Uterus (tissue), 4 donors: ENCODE measurements at places on chromosomes 12 and 14. TPM values are rescaled to one million over a fixed set of nuclear protein-coding genes. Genes with fewer than 3 reads are reported as not detected.

The KRT77 gene
- total RNA-seq: not detected

The EMC9 gene
- total RNA-seq: not detected

The FOXG1 gene
- not detected for total RNA-seq

The PKP2 gene
- total RNA-seq: 34.4 TPM

The P2RX7 gene
- total RNA-seq: 1.0 TPM

The EML5 gene
- total RNA-seq: 0.26 TPM

The NPFF gene
- not detected for total RNA-seq

The KLC1 gene
- 459 TPM for total RNA-seq

DNA sequence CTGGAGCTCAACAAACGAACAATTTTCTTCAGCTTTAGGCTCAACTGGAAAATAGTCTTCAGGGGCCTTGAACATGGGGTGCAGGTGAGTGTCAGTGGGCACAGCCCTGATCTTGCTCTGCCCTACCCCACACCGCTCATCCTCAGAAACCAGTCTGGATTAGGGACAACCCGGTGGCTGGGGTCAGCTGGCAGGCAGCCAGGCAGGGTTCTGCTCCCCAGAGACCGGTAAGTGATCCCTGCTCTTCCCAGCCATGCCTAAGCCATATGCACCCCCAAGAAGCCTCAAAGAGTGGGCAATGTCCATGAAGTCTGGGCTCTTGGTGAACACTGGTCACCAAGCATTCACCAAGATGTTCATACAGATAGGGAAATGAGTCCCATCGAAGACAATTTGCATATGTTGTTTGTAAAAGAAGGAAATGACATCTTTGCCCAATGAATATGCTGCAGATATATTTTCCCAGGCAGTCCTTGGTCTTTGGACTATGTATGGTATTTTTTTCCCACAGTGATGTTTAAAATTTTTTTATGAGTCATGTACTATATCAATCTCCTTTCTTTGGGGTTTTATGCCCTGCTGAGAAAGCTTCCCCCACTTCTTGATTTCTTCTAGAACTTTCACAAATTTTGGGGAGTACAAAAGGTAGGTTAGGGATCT, 63.9 kb upstream of the VASH1 start:
- DNase-seq: no peak
- H3K27me3 ChIP-seq: no peaks in the 10 kb centered on the region
- no peaks in the 10 kb centered on the region for H3K36me3 ChIP-seq
- no peak overlapping the region for H3K4me3 ChIP-seq

DNA sequence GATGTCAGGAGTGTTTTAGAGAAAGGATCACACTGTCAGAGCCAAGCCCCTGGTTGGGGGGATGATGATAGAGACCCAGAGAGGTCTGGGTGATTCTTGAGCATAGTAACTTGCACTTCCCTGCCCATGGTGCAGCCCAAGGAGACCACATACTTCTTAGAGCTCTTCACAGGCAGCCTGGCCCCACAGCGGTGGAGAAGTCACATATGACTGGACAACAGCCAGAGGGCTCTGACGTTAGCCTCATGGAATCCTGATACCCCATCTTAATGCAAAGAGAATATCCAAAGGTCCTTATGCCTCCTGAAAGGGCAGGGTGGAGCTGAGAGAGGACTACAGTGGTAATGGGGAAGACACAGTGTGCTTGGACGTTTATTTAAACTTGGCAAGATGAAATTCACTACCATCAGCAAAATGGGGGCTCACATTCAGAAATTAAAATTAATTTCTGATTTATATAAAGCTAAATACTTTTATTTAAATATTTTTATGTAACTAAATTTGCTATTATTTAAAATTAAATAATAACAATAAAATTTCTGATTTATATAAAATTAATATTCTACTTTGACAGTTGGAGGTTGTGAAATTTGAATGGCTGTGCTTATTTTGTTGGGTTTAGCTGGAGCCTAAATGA, 131.3 kb downstream of the KTN1 start:
- H3K36me3 ChIP-seq: no peaks in the 10 kb centered on the region
- DNase-seq: no peak
- H3K27me3 ChIP-seq: no peaks in the 10 kb centered on the region

DNA sequence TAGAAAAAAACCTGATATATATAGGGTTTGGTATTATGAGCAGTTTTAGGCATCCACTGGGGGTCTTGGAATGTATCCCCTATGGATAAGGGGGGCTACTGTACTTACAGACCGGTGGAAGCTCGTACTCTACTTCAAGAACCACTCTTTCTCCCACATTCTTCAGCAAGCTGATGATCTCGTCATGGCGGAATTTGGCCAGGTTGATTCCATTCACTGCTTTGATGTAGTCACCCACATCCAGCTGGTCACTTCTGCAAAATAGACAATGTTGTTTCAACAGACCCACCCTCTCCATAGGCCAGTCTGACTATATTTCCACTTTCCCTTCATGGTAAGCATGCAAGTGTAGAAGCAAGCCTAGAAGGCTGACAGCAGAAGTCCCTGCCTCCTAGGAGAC, 139.9 kb downstream of the GRIP1 start:
- H3K4me1 ChIP-seq: no peaks in the 10 kb centered on the region
- H3K27ac ChIP-seq: no peak overlapping the region
- no peak for DNase-seq

GRCh38 chr12:21773806-21774205, 700 bp downstream of the KCNJ8 start:
- H3K36me3 ChIP-seq: no peaks in the 10 kb centered on the region
- peak overlapping the region; percentile 93 for H3K27ac ChIP-seq
- H3K4me1 ChIP-seq: no peaks in the 10 kb centered on the region
- H3K27me3 ChIP-seq: no peaks in the 10 kb centered on the region
- peak overlapping the region; percentile 62 for H3K4me3 ChIP-seq
- no peak for DNase-seq

- H3K4me3 ChIP-seq: no peak overlapping the region
- peak overlapping the region; percentile 83 for H3K27ac ChIP-seq
- no peaks in the 10 kb centered on the region for H3K36me3 ChIP-seq
- peaks cover 21% of the 10 kb centered on the region for H3K4me1 ChIP-seq
Observed at GRCh38 chr12:64624035-64624434, 13.7 kb downstream of the RASSF3 start.

DNA sequence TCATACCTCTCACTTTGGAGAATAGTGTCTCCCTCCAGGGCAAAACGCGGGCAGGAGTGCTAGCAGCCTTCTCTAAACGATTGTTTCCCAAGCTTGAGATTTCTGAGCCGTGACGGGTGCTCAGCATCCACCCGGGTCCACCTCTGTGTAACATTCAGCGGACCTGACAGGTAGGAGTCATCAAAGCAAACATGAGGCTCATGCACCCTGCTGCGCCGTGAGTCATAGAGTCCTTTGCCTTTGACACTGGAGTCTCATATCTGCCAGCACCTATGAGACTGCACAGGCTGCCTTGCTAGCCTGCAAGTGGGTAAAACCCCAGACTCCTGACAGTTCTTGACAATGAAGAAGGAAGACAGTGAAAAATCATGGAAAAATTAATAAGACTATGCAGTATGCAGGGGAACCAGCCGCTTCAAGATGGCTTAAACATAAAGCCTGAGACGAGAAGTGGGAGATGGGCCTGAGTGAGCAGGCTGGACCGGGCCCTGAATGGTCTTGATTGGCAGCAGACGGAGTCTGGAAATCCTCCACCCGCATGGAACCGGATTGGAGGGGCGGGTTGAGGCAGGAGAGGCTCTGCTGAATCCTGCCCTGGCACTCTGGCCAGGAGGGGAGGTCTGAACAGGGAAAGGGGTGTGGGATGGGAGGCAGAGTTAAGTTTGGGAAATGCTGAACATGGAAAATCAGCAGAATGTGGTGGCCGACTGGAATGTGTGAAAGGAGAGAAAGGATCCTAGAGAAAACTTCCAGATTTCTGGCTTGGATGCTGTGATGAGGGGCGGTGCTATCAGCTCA, 54.2 kb downstream of the LGMN start:
- no peaks in the 10 kb centered on the region for H3K27me3 ChIP-seq
- H3K4me3 ChIP-seq: no peak overlapping the region
- no peaks in the 10 kb centered on the region for H3K36me3 ChIP-seq
- H3K27ac ChIP-seq: no peak overlapping the region

DNA sequence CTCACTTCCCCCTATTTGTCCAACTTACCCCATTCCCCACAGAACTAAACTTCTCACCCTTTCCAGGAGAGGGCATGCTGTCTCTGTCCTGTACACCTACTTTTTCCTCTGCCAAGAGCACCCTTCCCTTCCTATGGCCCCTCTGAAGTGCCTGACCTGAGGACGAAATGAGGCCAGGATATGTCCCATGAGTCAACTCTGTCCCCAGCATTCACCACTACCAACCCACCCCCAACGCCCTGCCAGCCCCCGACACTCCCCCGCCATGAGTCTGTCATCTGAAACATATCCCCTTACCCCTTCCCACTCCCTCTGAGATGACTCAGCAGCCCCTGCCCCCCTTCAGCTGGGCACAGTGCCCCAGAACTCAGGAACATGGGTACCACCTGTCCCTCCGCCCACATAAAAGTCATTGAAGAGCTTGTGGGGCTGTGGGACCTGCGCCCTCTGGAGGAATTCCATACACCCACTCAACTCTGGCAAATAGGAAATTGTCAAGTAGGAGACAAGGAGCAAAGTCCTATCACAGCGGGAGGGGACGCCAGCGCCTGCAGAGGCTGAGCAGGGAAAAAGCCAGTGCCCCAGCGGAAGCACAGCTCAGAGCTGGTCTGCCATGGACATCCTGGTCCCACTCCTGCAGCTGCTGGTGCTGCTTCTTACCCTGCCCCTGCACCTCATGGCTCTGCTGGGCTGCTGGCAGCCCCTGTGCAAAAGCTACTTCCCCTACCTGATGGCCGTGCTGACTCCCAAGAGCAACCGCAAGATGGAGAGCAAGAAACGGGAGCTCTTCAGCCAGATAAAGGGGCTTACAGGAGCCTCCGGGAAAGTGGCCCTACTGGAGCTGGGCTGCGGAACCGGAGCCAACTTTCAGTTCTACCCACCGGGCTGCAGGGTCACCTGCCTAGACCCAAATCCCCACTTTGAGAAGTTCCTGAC, 26.3 kb downstream of the ITGA7 start:
- H3K27ac ChIP-seq: no peak overlapping the region
- no peaks in the 10 kb centered on the region for H3K27me3 ChIP-seq
- H3K4me3 ChIP-seq: no peak overlapping the region
- H3K4me1 ChIP-seq: peaks cover 6% of the 10 kb centered on the region

- H3K27me3 ChIP-seq: no peaks in the 10 kb centered on the region
- DNase-seq: no peak
- H3K36me3 ChIP-seq: no peaks in the 10 kb centered on the region
- H3K4me3 ChIP-seq: no peak overlapping the region
- H3K4me1 ChIP-seq: no peaks in the 10 kb centered on the region
Observed at GRCh38 chr12:47419497-47419896, 286.3 kb downstream of the RPAP3 start.

GRCh38 chr14:56002342-56002741, 115.9 kb upstream of the PELI2 start:
- no peaks in the 10 kb centered on the region for H3K27me3 ChIP-seq
- H3K4me1 ChIP-seq: peaks cover 3% of the 10 kb centered on the region
- H3K27ac ChIP-seq: no peak overlapping the region
- H3K36me3 ChIP-seq: no peaks in the 10 kb centered on the region
- no peak for DNase-seq

DNA sequence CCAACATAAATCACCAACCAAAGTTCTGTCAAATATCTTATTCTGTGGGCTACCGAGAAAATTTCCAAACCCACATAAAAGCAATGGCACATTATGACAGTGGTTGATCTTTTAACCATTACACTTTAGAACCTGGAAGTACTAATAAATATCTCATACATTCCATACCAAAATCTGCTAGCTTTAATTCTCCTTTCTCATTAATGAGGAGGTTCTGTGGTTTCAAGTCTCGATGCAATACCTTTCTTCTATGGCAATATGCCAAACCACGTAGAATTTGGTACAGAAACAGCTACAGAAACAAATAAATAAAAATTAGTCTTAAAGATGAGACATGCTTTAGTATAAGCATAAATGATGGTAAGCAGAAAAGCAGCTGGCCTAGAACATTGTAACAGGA, 100.7 kb downstream of the ELK3 start:
- H3K4me3 ChIP-seq: no peak overlapping the region
- H3K27me3 ChIP-seq: no peaks in the 10 kb centered on the region
- H3K27ac ChIP-seq: peak overlapping the region; percentile 7

DNA sequence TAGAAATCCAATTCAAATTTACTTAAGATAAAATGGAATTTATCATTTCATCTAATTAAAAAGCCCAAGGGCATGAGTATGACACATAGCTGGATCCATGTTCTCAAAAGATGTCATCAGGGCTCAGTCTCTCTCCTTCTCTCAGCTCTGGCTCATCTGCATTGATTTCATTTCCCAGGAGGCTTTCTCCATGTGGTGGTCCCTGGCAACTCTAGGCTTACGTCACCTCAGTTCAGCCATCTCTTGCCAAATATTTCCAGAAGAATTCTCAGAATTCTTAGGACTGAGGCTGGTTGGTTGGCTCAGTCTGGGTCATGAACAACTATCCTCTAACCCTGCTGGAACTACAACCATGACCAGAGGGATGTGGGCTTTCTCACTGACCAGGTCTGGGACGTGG, 65.3 kb downstream of the FOS start:
- H3K27me3 ChIP-seq: no peaks in the 10 kb centered on the region
- no peak overlapping the region for H3K27ac ChIP-seq
- H3K4me1 ChIP-seq: no peaks in the 10 kb centered on the region
- H3K36me3 ChIP-seq: no peaks in the 10 kb centered on the region
- H3K4me3 ChIP-seq: no peak overlapping the region
- no peak for DNase-seq

DNA sequence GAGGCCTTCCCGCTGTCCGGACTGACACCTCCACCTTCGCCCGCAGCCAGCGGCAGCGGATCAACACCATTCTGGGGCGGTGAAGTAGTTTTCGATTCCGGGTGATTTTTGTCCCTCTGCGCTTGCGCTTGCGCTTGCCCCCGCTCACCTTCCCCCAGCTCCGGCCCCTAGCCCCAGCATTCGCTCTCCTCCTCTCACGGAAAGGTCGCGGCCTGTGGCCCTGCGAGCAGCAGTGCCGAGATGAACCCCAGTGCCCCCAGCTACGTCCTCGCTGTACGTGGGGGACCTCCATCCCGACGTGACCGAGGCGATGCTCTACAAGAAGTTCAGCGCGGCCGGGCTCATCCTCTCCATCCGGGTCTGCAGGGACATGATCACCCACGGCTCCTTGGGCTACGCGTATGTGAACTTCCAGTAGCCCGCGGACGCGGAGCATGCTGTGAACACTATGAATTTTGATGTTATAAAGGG, 22.7 kb upstream of the SRGAP1 start:
- no peaks in the 10 kb centered on the region for H3K4me1 ChIP-seq
- no peaks in the 10 kb centered on the region for H3K27me3 ChIP-seq
- no peaks in the 10 kb centered on the region for H3K36me3 ChIP-seq
- peak overlapping the region; percentile 51 for H3K4me3 ChIP-seq
- peak; percentile 35 for DNase-seq

DNA sequence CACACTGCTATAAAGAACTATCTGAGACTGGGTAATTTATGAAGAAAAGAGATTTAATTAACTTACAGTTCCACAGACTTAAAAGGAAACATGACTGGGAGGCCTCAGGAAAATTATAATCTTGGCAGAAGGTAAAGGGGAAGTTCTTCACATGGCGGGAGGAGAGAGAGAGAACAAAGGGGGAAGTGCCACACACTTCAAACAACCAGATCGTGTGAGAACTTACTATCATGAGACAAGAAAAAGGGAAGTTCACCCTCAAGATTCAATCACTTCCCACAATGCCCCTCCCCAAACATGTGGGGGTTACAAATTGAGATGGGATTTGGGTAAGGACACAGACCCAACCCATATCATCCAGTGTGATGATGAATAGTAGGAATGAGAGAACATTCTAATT, 366.5 kb downstream of the LRFN5 start:
- no peak overlapping the region for H3K4me3 ChIP-seq
- no peaks in the 10 kb centered on the region for H3K4me1 ChIP-seq
